Epithelial cell of umbilical artery (primary cell): ENCODE measurements at places on chromosomes 4 and X. TPM values are rescaled to one million over a fixed set of nuclear protein-coding genes. Genes with fewer than 3 reads are reported as not detected.

The RAB39B gene
- total RNA-seq = under 0.01 and 0.15 TPM in 2 replicates

The SRD5A3 gene
- 6.2 and 6.8 TPM in 2 replicates for total RNA-seq

The GPAT3 gene
- total RNA-seq = 1.9 and 3.0 TPM in 2 replicates

The PDGFC gene
- total RNA-seq = 10.7 and 16.0 TPM in 2 replicates

The ARHGEF6 gene
- total RNA-seq = 6.5 and 10.5 TPM in 2 replicates

The NAA11 gene
- not detected in 2 replicates for total RNA-seq

The CENPVL3 gene
- total RNA-seq = under 0.01 TPM in 1 of 2 replicates, not detected in the other

The ADH1C gene
- total RNA-seq = not detected in 2 replicates

The PSMD10 gene
- 188 and 203 TPM in 2 replicates for total RNA-seq

The BANK1 gene
- total RNA-seq = under 0.01 TPM in 1 of 2 replicates, not detected in the other

The IL2 gene
- total RNA-seq = not detected in 2 replicates

The RHOXF2B gene
- total RNA-seq = not detected in 2 replicates

The CCDC120 gene
- total RNA-seq = 0.61 and 0.65 TPM in 2 replicates

The OPRPN gene
- total RNA-seq = not detected in 2 replicates

The SPANXB1 gene
- total RNA-seq = not detected in 2 replicates

The TLR10 gene
- total RNA-seq = not detected in 2 replicates

The FMR1NB gene
- not detected in 2 replicates for total RNA-seq

The TEC gene
- total RNA-seq = under 0.01 and 0.30 TPM in 2 replicates

The GC gene
- not detected in 2 replicates for total RNA-seq

The PPP4R3C gene
- not detected in 2 replicates for total RNA-seq

The ADAMTS3 gene
- 1.4 and 1.6 TPM in 2 replicates for total RNA-seq
